ENCODE measurements at places on chromosomes 2 and 18.

GRCh38 chr2:28086611-28087010 is 196.1 kb downstream of the BABAM2 start:
- DNase-seq = no peak

- DNase-seq = no peak
Measured at GRCh38 chr2:132776287-132776686, 106.3 kb upstream of the LYPD1 start.

- no peak for DNase-seq
Measured at GRCh38 chr2:228625481-228625880, 444.0 kb upstream of the SPHKAP start.

GRCh38 chr18:49009661-49010060 is 58.9 kb upstream of the SMAD7 start:
- no peak for DNase-seq

DNA sequence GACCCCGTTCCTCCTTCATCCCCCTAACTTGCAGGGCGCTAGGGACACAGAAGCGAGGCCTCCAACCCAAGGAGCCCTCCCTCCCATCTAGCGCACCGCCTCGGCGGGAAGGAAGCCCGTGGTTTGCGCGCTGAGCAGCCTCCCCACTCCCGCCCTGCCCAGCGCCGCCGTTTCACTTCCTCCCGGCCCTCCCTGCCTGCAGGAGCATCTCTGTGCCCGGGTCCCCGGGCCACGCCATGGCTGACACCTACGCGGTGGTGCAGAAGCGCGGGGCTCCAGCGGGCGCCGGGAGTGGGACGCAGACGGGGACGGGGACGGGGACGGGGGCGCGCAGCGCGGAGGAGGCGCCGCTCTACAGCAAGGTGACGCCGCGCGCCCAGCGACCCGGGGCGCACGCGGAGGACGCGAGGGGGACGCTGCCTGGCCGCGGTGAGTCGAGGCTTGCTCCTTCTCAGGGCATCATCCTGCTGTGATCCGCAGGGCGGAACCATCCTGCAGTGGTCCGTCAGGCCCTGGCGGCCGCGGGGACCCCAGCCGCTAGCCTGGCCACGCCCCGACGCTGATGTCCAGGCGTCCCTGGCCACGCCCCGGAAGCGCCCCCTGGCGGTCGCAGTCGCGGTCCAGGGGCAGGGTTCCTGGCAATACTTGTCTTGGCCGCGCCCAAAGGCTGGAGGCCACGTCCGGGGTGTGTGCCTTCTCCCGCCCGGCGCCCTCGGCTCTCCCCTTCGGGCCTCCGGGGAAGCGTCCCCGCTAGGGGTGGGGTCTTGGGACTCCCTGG is 16.4 kb downstream of the PTPN18 start:
- peak; percentile 86 for DNase-seq

GRCh38 chr2:233117351-233117750 is 57.2 kb downstream of the INPP5D start:
- no peak for DNase-seq

- no peak for DNase-seq
Measured at GRCh38 chr18:77063260-77063659, 69.3 kb downstream of the MBP start.

GRCh38 chr2:240208631-240209211 is 68.3 kb upstream of the OTOS start:
- DNase-seq = no peak

All from D341Med (cell line).